ENCODE measurements at places on chromosomes 1 and 21.

DNA sequence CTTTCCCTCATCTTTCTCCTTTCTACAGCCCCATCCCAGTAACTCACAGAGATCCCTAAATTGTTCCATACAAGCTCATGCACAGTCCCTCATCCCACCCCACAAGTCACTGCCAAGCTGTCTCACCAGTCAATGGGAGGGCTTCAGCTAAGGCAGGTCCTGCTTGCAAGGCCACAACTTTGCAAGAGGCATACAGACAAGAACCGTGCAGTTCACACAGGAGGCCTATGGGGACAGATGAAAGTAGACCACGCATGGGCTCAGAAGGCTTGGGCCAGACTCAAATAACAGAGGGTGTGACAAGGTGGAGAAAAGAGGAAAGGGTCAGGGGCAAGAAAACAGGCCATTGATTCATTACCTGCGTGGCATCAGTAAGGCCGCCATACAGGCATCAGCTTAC lies 15.1 kb downstream of the RGS8 start:
- no peak for DNase-seq

- DNase-seq = no peak
These were observed 27.4 kb downstream of the ARHGEF16 start for GRCh38 chr1:3481836-3482375.

DNA sequence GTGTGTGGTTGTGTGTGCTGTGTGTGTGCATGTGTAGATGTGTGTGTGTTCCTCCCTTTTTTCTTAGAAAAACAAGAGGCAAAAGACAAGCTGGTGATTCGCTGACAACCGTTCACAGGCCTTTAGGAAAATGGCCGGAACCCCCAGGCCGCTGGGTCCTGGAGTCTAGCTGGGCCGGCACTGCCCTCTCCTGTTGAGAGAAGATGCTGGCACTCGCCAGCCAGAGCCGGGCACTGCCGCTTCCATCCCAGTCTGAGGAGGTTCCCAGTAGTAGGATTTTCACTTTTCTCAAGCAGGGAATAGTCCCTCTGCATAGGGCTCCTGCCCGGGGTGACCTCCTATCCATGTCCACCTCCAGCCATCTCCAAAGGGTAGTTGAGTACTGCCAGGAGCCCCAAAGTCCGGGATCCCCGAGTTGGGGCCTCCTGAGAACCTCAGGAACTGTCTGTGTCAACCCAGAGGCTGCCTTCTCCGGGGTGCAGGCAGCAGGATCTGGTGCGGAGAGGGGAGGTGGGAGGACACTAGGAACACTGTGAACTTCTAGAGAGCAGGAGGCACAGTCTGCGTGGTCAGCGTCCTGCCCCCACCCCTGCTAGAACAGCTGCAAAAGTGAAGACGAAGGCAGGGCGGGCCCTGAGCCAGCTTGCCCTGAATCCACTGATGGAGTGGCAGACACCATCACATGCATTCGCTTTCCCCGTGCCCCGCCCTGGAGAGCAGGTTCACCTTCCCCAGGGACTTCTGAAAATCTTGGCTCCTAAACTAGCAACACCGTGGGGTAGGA lies 44.1 kb upstream of the ARHGEF16 start:
- no peak for DNase-seq

GRCh38 chr1:227945891-227946623 lies 1.7 kb downstream of the WNT9A start:
- no peak for DNase-seq

DNA sequence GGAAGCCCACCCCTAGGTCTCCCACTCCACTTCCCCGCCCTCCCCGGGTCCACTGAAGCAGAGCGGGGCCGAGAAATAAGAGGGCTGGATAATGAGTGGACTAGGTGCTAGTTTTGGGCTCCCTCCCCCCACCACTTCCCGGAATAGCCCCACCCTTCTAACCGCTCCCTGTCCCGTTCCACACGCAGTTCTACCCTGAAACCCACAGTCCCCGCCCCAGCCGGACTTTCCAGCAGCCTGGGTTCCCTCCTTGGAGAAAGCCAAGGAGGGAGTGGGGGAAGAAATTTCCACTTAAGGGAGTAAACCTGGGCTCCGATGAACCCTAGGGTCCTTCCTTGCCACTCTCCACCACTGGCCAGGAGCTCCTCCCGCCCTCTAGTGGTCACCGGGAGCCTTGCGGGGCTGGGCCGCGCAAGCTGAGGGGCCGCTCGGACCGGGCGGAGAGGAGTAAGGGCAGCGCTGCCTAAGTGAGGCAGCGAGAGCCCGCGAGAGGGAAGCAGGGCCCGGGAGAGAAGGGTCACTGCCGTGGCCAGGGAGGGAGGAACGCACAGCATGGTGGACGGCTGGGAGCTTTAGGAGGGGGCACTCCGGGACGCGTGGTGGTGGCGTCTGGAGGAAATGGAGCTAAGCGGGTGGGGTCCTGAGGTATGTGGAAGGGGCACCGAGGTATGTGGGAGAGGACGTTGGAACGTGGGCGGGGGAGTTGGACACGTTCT lies 14.3 kb downstream of the THBS3 start:
- peak; percentile 91 for DNase-seq

DNA sequence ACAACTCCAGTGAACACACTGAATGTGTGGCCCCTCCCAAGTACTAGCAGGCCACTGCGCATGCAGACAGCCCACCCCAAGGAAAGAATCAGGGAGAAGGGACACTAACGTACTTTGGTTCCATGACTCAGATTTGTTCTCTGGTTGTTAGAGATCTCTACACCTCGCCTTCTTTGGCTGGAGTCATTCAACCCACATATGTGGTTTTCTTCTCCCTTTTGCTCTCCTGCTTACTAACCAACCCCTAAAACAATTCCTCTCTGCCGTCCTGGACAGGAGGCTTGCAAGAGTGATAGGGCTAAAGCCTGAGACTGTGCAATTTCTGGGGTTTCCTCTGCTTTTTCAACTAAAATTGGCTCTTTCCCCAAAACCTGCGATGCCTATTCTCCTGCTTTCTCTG lies 5.7 kb upstream of the CD48 start:
- DNase-seq = no peak

DNA sequence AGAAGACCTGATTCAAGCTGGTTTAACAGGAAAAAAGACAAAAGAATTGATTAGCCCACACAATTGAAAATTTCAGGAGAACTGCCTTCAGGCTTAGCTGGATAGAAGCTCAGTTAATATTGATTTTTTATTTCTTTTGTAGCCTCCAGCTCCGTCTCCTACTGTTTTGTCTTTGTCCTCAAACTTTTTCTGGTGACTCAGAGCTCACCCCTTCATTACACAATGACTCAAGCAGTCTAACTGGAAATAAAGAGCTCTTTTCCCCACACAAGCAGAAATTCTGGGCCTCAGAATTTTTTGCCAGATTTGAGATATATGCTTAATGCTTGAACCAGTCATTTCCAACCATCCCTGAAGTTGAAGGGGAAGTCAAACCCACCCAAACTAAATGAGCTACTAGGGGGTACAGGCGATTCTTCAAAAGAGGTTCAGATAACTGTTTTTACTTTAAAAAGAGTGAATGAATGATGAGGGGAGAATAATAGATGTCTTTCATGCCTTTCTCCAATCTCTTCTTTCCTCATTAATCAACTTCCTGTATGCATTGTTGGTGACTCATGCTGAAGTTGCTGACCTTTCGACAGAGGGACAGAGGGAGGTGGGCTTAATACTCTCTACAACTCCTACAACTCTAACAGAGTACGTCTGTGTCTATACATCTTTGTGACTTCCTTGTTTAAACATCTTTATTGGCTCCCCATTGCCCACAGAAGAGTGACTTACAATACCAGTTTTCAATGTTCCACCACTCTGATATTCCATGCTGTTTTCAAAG lies 6.2 kb upstream of the ACP6 start:
- DNase-seq = no peak

DNA sequence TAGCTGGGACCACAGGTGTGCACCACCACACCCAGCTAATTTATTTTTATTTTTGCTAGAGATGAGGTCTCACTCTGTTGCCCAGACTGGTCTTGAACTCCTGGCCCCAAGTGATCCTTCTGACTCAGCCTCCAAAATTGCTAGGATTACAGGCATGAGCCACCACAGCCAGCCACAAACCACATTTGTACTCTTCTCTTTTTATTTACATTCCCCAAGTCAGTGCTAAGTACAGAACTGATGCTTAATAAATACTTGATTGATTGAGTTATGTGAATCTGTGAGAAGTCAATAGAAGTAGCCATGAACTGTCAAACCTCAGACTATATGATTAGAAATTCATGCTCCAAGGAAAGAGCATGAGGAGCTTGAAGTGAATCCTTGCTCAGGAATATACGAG lies 48.5 kb upstream of the S1PR1 start:
- DNase-seq = no peak

GRCh38 chr1:125087247-125087646 lies 3902.5 kb downstream of the SRGAP2C start:
- DNase-seq = no peak

GRCh38 chr1:93701629-93702028 lies 20.0 kb upstream of the BCAR3 start:
- no peak for DNase-seq

- DNase-seq = no peak
These were observed 90.1 kb downstream of the ATP1B1 start for GRCh38 chr1:169196581-169196980.

GRCh38 chr1:197439708-197440280 lies 171.7 kb downstream of the CRB1 start:
- DNase-seq = no peak

GRCh38 chr1:203001986-203002385 lies 5.2 kb upstream of the TMEM183A start:
- no peak for DNase-seq

- no peak for DNase-seq
These were observed 120.6 kb upstream of the KCNJ15 start for GRCh38 chr21:38136201-38136600.

DNA sequence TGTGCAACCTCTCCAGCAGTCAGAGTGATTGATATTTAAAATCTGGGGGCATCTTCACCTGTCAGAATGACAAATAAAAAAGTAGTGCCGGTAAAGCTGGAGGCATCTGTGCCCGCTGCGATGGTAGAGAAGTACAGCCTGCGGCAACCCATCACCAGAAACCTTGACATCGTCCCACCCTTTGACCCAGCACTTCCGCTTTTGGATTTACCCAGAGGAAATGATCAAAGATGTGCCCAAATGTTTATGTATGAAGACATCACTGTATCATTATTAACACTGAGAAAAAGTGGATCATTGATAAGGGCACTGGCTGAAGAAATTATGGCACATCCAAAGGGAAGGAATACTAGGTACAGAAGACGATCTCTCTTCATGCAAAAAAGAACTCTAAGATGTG lies 96.0 kb downstream of the PGBD5 start:
- no peak for DNase-seq

DNA sequence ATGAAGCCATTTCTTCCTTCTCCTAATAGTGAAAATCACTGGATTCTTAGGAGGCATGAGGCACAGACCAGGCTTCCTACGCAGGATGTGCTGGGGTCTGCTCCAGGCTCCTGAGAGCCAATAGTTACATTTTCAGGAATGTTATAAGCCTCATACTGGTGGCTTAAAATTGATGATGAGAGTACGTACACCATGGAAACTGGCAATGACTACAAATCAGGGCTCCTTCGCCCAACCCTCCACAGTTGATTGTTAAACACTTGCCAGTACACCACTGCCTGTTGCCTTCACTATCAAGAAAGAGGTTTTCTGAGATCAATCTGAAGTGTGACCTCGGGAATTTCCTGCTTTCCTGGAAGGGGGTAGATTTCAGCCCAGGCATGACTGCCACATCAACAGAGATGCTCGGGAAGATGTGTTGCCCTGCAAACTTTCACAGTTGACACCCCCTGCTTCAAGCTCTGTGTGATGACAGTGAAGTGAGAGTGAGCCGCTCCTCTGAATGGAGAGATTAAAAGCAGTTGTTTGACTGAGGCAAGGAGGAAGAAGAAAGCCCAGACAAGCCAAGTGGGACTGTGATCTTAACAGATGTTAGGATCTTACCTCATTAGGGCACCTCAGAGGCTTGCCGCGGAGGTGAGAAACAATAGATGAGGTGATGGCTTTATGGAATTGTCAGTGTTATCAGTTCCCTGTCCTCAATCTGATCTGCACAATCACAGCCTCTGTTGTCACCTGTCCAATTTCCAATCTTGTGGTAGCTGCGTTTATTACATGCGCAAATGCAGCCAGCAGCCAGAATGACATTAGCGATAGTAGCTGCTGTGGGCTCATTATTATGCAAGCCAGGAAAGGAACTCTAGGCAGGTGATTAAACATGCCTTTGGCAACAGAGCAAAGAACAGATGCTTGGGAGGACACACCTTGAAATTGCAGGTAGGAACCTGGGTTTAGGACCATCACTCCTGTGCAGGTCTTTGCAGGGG lies 277.3 kb downstream of the KAZN start:
- no peak for DNase-seq

DNA sequence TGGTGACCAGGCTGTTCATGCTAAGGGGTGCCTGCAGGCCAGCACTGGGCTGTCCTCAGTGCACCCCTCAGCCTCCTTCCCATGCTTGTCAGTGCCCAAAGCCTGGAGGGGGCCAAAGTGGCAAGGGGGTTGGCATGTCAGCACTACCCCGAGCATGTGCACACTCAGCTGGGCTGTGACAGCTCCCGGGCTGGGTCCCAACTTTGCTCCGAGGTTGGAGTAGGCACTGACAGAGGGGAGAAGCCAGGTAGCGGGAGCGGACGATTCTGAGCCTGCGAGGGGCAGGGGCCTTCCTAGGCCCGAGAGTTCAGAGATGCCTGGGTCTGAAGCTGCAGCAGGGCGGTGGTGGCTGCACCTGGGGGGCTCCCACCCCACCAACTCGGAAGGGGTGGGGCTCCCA lies 119.0 kb downstream of the MAST2 start:
- no peak for DNase-seq

- no peak for DNase-seq
These were observed 6.5 kb downstream of the RAP1GAP start for GRCh38 chr1:21662426-21663247.

- DNase-seq = no peak
These were observed 28.4 kb downstream of the JUN start for GRCh38 chr1:58755468-58755872.

DNA sequence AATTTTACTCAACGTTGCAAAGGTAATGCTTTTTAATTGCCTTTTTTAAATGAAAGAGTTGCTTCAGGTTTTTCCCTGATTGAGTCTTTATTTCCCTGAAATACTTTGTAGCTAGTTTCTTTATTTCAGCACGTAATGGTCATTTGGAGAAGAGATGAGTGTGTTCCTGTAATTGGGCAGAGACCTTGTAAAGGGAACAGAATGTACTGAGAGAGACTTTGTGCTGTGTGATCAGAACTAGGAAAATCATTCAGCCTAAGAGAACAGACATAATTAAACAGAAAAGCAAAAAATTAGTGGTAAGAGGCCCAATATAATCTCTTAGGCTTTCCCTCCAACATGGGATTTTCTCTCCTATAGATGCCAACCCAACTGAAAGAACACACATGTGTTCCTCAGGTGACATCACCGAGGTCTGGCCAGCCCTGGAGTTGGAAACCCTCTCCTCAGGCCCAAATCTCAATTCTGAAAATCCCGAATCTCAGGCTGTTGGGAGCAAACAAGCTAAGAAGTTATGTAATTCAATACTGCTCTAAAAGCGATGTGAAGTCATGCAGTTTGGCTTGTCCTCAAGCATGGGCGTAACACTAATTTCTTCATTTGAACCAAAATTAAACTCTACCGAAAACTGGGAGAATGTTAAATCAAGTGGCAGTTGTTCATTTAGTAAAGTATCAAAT lies 102.0 kb downstream of the TGFB2 start:
- DNase-seq = no peak
